ENCODE measurements at places on chromosomes 2 and 18.
A peak's percentile ranks its signal among the peaks of the same experiment; 100 is the strongest.

- H3K27ac ChIP-seq = no peak overlapping the region
- no peak overlapping the region for H3K4me3 ChIP-seq
- no peaks in the 10 kb centered on the region for H3K4me1 ChIP-seq
- no peaks in the 10 kb centered on the region for H3K36me3 ChIP-seq
These were observed 240.4 kb upstream of the LYPD1 start for GRCh38 chr2:132910432-132910831.

GRCh38 chr2:170885130-170885791 is 43.8 kb upstream of the GORASP2 start:
- no peak for DNase-seq
- H3K27ac ChIP-seq = no peak overlapping the region
- H3K27me3 ChIP-seq = no peaks in the 10 kb centered on the region
- no peaks in the 10 kb centered on the region for H3K36me3 ChIP-seq
- H3K4me1 ChIP-seq = no peaks in the 10 kb centered on the region

- H3K4me3 ChIP-seq = no peak overlapping the region
- H3K36me3 ChIP-seq = no peaks in the 10 kb centered on the region
- H3K27me3 ChIP-seq = no peaks in the 10 kb centered on the region
- H3K4me1 ChIP-seq = no peaks in the 10 kb centered on the region
- H3K27ac ChIP-seq = no peak overlapping the region
These were observed 130.9 kb upstream of the PTPRM start for GRCh38 chr18:7436166-7436565.

DNA sequence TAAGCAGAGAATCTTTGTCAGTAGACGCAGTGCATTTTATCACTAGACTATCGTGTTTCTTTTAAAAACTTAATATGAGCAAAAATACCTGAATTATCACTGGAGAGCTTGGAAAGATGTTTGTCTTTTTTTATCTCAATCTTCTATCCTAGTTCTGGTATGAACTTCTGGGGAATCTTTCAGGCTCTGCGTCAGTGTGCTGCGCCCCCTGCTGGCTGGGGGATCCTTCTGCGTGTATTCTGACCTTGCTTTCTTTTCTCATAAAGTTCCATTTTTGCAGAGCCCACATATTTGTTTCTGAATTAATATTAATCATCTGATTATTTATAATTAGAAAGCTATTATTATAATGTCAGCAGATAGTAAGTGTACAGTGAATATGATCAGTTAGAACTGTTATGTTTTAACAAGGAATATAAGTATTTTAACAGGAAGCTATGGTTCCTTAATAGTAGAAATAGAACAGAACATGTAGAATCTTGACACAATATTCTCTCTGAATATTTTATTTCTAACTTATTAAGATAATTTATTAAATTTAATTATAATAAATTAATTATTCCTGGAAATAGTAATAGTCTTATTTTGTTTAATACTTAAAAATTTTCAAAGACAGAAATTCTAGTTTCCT is 945.0 kb upstream of the CRIM1 start:
- no peaks in the 10 kb centered on the region for H3K36me3 ChIP-seq
- peak; percentile 59 for DNase-seq
- no peak overlapping the region for H3K4me3 ChIP-seq
- H3K27ac ChIP-seq = no peak overlapping the region
- H3K4me1 ChIP-seq = no peaks in the 10 kb centered on the region
- H3K27me3 ChIP-seq = peaks cover 2% of the 10 kb centered on the region

- no peaks in the 10 kb centered on the region for H3K36me3 ChIP-seq
- no peaks in the 10 kb centered on the region for H3K27me3 ChIP-seq
- DNase-seq = no peak
- H3K4me1 ChIP-seq = peaks cover 30% of the 10 kb centered on the region
- no peak overlapping the region for H3K4me3 ChIP-seq
These were observed 8.3 kb downstream of the ZCCHC2 start for GRCh38 chr18:62531078-62531477.

DNA sequence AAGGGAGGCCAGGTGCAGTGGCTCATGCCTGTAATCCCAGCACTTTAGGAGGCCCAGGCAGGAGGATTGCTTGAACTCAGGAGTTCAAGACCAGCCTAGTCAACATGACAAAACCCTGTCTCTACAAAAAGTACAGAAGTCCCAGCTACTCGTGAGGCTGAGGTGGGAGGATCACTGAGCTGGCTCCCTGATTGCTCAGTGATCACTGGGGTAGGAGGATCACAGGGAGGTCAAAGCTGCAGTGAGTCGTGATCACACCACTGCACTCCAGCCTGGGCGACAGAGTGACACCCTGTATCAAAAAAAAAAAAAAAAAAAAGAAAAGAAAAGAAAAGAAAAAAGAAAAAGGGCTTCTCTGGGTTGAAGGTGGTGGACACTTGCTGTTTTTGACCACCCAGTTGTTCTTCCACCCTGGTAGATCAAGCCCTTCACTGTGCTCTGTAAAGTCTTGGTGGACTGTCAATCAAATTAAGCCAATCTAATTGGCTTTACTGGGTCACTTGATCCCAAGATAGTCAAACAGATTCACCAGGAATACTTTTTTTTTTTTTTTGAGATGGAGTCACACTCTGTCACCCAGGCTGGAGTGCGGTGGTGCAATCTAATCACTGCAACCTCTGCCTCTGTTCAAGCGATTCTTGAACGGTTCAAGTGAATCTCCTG is 191.6 kb downstream of the AGPS start:
- no peak overlapping the region for H3K4me3 ChIP-seq
- H3K4me1 ChIP-seq = peaks cover 8% of the 10 kb centered on the region
- no peaks in the 10 kb centered on the region for H3K27me3 ChIP-seq
- no peak for DNase-seq

DNA sequence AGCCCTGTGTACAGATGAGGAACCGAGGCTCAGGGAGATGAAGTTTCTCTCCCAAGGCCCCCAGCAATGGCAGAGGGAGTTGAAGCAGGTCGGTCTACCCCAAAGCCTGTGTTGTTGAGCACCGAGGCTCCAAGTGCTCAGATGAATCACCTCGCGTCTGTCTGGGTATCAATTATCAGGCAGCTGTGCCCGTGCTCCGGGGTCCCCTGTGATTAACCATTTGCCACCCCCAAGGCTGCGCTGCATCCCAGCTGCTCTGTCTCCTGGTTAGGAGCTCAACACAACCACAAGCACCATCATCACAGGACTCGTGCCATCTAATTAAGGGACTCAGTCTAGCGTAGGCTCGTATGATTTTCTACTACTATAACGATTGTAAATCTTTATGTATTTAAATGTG is 27.1 kb downstream of the LIPG start:
- H3K4me3 ChIP-seq = no peak overlapping the region
- H3K4me1 ChIP-seq = peaks cover 40% of the 10 kb centered on the region

GRCh38 chr18:37955201-37955600 is 389.6 kb upstream of the CELF4 start:
- DNase-seq = no peak
- H3K4me3 ChIP-seq = no peak overlapping the region
- no peaks in the 10 kb centered on the region for H3K36me3 ChIP-seq
- no peaks in the 10 kb centered on the region for H3K4me1 ChIP-seq
- H3K27me3 ChIP-seq = no peaks in the 10 kb centered on the region

- no peaks in the 10 kb centered on the region for H3K27me3 ChIP-seq
- no peaks in the 10 kb centered on the region for H3K4me1 ChIP-seq
- DNase-seq = peak; percentile 2
- H3K4me3 ChIP-seq = no peak overlapping the region
- H3K27ac ChIP-seq = no peak overlapping the region
These were observed 141.8 kb upstream of the FHL2 start for GRCh38 chr2:105540642-105541041.

DNA sequence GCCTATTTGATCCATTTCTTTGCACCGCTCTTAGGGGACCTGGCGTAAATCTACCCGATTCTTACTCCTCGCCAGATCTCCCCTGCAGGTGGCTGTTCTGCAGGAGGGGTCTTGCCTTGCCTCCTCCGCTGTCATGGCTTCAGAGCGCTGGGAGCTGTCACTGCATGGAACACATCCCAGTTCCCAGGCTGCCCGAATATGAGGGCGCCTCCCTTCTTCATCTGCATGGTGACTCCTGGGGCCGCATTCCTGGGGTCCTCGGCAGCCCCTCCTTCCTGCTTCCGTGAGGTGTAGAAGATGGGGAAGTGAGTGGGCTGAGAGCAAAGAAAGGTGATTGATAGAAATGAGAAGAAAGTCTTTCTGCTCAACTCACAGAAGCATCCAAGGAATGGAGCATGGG is 27.3 kb upstream of the COPS8 start:
- no peaks in the 10 kb centered on the region for H3K27me3 ChIP-seq
- H3K36me3 ChIP-seq = no peaks in the 10 kb centered on the region
- no peak for DNase-seq
- no peaks in the 10 kb centered on the region for H3K4me1 ChIP-seq

GRCh38 chr2:160703648-160704585 is 210.3 kb upstream of the RBMS1 start:
- H3K27ac ChIP-seq = no peak overlapping the region
- H3K4me3 ChIP-seq = no peak overlapping the region
- H3K4me1 ChIP-seq = no peaks in the 10 kb centered on the region

GRCh38 chr2:11079136-11079824 is 76.0 kb upstream of the SLC66A3 start:
- H3K36me3 ChIP-seq = no peaks in the 10 kb centered on the region
- no peak overlapping the region for H3K27ac ChIP-seq
- DNase-seq = no peak

DNA sequence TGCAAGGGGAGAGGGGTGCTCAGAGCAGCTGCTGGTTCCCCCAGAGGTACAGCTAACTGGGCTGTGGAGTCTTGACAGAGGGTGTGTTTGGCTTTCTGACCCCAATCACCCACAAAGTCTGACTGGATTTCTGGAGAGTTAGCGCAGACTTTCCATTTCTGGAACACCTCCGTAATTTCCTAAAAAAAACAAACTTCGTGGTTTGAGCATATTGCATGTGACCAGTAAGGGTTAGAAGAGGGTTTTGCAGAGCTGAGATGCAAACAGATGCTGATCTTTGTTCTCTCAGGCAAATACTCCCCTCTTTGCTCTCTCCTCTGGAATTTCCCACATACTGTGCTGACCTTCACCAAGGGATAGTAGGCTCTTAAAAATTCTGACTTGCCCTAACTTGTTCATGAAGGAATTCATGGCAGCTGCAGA is 44.5 kb upstream of the TMEM247 start:
- H3K27ac ChIP-seq = no peak overlapping the region
- no peaks in the 10 kb centered on the region for H3K27me3 ChIP-seq
- H3K4me1 ChIP-seq = no peaks in the 10 kb centered on the region
- no peak overlapping the region for H3K4me3 ChIP-seq

DNA sequence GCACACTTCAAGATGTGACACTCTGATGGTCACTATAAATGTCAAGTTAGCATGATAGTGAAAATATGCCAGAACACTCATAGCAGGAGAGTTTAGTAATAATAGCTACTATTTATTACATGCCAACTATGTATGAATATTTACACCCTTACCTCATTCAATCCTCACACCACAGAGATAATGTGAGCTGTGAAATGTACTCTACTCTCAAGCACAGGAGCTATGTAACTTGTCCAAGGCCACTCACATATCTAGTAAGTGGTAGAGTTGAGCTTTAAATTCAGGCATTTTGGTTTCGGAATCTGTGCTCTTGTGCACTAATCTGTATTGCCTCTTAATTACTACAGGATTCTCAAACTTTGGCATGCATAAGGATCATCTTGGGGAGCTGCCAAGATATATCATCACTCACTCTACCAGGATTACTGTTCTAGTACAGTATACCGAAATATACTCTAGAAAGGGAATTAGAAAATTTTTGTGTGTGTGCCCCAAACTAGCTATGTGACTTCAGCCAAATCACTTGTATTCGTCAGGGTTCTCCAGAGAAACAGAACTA is 154.3 kb downstream of the PLCL1 start:
- H3K27me3 ChIP-seq = no peaks in the 10 kb centered on the region
- H3K27ac ChIP-seq = no peak overlapping the region
- no peak for DNase-seq
- H3K4me1 ChIP-seq = no peaks in the 10 kb centered on the region
- no peaks in the 10 kb centered on the region for H3K36me3 ChIP-seq
- H3K4me3 ChIP-seq = no peak overlapping the region

- H3K27me3 ChIP-seq = no peaks in the 10 kb centered on the region
- no peak overlapping the region for H3K4me3 ChIP-seq
- H3K27ac ChIP-seq = no peak overlapping the region
- no peak for DNase-seq
These were observed 196.0 kb downstream of the LNPK start for GRCh38 chr2:175806125-175806490.

GRCh38 chr2:181367906-181368435 is 89.2 kb upstream of the ITGA4 start:
- DNase-seq = no peak
- H3K4me3 ChIP-seq = no peak overlapping the region
- H3K27me3 ChIP-seq = no peaks in the 10 kb centered on the region
- no peaks in the 10 kb centered on the region for H3K36me3 ChIP-seq
- H3K27ac ChIP-seq = no peak overlapping the region

Data from liver (tissue), 10 donors.